Uterus (tissue), 4 donors: ENCODE measurements at places on chromosomes 13 and 19.

DNA sequence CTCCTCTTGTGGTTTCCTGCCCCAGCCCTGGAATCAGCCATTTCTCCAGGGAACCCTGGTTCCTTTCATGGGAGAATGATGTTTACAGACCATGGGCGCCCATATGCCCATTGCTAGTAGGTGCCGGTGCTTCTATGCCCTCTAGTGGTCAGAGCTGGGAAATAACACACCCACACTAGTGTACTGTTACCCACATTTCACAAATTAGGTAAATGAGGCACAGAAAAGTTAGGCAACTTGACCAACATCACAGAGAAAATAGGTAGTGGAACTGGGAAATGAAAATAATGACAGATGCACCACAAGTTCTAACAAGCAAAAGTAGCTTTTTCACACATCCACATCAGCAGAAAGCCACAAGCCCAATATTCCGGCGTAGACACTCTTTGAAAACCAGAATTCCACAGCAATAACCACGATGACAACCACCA is 1.3 kb upstream of the CEACAM3 start:
- DNase-seq: no peak

- DNase-seq: no peak
Measured at GRCh38 chr13:111519041-111519440, 198.6 kb downstream of the TEX29 start.

DNA sequence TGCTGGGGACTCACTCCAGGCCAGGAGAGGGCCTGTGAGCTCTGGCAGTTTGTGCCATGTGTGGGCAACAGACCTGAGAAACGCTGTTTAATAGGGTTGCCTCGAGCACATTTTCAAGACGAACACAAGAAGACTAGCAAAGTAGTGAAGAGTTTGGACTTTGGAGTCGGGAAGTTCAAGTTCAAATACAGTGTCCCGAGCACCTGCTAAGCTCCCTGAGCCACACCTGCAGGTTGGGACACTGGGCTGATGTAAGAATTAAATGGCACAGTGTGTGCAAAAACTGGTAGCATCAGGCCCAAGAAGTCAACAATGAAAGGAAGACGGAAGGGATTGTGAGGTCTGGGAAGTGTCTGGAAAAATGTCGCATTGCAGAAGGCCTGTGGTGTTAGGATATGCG is 112.8 kb upstream of the PABPC3 start:
- no peak for DNase-seq

GRCh38 chr13:101306773-101307172 is 109.5 kb downstream of the NALCN start:
- DNase-seq: no peak

GRCh38 chr19:14116525-14116917 is 1.0 kb downstream of the PRKACA start:
- DNase-seq: no peak

DNA sequence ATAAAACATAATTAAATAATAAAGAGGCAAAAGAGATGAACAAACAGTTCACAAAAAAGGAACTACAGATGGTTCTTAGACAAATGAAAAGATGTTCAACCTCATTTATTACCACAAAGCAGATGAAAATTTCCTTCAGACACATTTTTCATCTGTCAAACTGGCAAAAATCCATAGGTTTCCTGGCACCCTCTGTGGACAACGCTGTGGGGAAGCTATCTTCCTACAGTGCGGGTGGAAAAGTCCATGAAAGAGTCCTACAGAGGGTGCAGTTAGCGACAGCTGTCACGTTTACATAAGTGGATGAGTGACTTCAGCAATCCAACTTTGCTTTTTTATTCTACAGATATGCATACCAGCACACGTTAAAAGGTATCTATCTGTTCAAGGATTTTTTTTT is 30.3 kb upstream of the PDCD5 start:
- DNase-seq: no peak

DNA sequence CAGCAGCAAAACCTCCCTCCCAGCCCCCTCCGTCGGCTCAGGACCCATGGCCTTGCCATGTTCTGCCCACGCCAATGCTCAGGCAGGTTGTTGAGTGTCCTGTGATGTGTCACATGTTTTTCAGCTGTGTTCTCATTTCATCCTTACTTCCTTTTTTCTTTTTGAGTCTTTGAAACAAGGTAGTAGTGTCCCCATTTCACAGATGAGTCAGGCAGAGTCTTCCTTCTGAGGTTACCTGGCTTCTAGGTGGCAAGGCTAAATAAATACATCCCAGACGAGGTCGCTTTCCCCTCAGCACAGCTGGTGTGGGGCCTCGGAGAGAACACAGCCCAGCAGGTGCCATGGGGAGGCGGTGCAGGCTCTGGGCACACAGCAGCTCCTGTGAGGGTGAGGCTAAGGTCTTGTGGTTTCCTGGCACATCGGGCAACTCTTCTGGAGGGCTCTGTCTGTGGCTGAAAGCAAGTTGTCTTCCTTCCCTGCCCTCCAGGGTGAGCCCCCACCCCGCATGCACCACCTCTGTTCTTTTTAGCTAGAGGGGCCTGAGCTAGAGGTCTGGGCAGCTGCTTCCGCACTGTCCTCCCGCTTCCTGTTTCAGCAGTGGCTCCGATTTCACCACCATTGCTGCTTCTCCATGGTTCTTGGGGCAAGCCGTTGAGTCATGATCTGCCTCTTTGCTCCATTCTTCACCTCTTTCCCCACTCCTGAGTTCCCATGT is 15.1 kb downstream of the PRAM1 start:
- no peak for DNase-seq

GRCh38 chr13:110442930-110443621 is 118.4 kb downstream of the RAB20 start:
- DNase-seq: no peak

DNA sequence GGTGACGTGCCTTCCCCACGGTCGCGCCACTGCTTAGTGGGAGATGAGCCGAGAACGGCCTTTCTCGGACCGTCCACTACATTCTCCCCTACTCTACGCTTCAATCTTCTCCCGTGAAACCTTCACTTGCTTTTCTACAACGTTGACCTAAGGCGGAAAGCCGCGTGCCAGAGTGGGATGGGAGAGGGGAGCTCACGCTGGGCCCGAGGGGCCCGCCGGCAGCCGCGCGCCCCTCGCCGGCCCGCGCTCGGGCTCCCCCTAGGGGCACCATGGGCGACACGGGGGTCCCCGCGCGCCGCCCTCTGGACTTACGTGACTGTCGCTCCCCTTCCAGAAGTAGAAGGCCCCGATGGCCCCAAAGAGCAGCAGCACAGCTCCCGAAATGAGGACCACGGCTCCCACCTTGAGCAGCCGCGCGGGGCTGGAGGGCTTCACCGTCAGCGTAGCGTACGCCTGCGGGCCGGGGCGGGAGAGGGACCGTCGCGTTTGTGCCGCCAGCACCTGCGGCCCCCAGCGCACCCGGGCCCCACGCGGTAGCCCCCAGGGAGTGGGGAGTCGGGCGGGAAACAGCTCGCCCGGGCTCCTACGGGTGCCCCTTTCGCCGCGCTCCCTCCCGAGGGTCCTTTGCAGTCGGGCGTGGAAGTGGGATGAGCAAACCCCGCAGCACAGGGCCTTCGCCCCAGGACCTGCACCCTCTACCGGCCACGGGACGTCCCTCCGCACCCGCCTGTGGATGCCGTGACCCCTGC is 727 bp downstream of the CNMD start:
- no peak for DNase-seq

DNA sequence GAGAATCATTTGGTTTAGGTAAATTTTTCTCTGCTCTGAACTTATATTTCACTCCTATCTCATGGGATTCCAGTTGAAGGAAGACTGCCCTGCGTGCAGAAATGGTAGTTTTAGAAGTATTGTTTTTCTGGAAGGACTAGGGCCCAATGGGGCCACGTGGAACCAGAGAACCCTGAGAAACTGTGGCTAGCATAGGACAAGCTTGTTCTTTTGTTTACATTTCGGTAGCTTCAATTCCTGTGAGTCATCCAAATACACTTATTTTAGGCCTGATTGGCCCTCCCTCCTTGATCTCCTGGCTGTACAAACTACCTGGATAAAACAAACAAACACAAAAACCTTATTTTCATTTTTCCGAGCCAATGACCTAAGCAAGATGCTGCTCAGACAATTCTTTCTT is 124.0 kb downstream of the ITGBL1 start:
- DNase-seq: no peak

GRCh38 chr13:68173111-68173510 is 943.0 kb upstream of the PCDH9 start:
- no peak for DNase-seq
